ENCODE measurements at places on chromosomes 5 and 9.

DNA sequence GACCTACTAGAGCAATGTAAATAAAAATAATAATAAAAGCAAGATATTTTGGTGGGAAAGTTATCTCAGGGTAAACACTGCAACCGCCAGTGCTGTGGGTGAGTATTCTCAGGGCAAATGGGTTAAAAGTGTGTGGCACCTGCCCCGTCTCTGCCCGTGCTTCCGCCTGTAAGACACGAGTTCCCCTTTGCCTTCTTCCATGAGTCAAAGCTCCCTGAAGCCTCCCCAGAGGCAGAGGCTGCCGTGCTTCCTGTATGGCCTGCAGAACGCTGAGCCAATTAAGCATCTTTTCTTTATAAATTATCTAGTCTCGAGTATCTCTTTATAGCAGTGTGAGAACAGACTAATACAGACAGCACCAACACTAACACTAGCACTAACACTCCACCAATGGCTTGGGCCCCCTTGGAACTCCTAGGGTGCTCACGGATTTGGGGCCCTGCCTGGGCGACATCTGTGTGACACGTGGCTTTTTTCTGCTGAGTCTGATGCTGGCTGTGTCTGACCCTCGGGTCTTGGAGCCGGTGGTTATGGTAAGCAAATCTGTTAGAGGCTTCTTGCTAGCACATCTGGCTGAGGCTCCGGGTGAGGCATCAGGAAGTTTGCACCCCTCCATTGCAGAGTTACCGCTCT lies 10.6 kb downstream of the PLEKHG4B start:
- peak; percentile 1 for DNase-seq

DNA sequence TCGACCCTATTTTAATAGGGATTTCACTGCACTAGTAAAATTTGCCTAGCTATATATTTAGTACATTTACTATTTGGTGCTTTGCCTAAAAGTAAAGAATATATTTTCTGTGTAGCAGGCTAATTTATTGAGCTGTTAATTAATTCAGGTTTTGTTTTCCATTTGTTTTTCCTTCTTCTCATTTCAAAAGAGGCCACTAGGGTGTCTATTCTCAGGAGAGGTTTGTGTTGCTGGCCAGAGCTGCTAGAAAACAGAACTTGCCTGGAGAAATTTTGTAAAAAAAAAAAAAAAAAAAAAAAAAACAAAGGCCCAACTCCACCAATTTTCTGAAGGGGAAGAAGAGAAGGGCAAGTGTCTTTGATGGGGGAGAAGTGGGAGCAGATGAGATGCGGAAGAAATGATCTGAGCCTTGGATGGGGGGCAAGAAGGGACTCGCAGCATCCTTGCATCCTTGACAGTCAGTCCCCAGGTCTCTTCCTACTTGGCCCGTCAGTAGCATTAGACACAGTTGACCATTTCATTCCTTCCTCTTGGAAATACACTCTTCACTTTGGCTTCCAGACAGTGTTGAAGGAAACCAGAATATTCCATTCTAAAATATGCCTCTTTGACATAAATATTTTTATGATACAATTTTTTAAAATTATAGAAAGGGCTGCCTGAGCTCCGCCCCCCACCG lies 318.5 kb downstream of the TRPM3 start:
- no peak for DNase-seq

GRCh38 chr5:3709068-3709716 lies 113.6 kb downstream of the IRX1 start:
- no peak for DNase-seq

GRCh38 chr5:127599847-127600246 lies 49.0 kb upstream of the CTXN3 start:
- no peak for DNase-seq

DNA sequence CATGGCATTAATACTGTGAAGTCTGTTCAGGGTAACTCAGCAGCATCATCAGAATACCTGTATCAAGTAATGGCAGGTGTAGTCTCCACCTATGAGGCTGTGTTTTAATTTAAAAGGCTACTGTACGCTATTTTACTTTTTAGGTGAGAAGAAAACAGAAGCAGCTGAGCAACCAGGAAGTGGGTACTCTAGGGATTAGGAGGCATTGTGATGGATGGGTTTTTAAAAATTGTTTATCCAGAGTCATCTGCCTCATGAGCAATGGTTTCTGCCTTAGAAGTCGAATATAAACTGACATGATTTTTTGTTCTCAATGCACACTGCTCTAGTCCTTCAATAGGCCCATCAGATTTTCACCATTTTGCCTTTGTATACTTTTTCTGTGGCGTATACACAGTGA lies 42.6 kb downstream of the PSIP1 start:
- DNase-seq = no peak

DNA sequence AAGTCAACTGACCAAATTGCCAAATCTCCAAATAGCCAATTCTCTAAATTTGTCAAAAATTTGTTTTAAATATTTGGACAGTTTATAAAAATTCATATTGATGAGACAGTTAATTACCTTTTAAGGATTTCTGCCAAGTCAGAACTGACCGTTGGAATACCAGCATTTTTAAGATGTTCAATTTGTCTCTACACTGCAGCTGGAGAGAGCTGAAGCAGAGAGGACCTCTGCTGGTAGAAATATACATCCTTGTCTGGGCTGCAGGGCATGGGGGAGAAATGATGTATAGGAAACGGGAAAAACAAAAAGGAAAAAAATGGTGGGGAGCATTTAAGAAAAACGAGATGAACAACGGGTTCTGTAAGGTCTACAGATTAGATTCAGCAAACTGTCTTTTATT lies 16.8 kb downstream of the NR6A1 start:
- no peak for DNase-seq

GRCh38 chr5:173625673-173626504 lies 9.4 kb upstream of the BOD1 start:
- DNase-seq = no peak

DNA sequence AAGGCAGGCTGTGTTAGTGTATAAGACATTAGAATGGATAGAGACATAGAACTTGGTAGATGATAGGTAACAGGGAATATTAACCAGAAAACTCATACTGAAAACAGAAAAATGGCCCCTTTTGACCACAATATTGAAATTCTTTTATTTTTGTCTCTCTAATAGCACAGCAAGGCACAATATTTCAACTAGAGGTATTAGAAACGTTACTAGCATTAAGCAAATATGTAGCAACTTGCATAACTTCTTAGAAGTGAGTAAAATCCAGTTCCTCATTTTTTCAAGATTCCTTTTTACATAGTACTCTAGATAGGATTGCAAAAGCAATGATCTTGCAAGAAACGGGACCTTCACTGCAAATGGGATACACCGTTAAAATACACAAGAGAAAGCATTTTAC lies 102.7 kb upstream of the VCAN start:
- no peak for DNase-seq

DNA sequence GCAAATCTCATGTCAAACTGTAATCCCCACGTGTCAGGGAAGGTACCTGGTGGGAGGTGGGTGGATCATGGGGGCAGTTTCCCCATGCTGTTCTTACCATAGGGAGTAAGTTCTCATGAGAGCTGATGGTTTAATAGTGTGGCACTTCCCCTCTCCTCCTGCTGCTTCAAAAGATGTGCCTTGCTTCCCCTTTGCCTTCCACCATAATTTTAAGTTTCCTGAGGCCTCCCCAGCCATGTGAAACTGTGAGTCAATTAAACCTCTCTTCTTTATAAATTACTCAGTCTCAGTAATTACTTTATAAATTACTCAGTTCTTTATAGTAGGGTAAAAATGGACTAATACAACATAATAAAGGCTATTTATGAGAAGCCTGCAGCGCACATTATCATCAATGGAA lies 7.1 kb upstream of the CNTRL start:
- no peak for DNase-seq

- DNase-seq = peak; percentile 93
Observed at GRCh38 chr5:176536132-176536901, 885 bp downstream of the RNF44 start.

- DNase-seq = no peak
Observed at GRCh38 chr9:99237356-99237755, 15.3 kb downstream of the SEC61B start.

DNA sequence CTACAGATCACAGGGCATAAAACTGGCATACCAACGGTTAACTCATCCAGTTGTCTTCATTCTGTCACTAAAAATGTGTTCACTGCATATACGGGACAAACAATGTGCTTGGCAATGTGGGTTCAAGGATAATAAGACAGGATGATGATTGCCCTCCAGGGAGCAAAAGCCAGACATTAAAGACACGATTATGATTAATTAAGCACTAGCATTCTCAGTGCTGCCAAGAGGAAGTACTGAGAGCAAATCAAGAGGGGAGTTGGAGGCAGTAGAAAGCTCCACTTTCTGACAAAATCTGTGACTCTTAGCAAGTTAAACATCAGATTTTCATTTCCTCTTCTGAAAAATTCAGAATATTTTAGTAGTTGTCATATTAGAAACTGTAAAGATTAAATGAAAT lies 9.0 kb upstream of the IFNA8 start:
- DNase-seq = no peak

- DNase-seq = no peak
Observed at GRCh38 chr5:105659396-105659795, 2011.3 kb downstream of the EFNA5 start.

DNA sequence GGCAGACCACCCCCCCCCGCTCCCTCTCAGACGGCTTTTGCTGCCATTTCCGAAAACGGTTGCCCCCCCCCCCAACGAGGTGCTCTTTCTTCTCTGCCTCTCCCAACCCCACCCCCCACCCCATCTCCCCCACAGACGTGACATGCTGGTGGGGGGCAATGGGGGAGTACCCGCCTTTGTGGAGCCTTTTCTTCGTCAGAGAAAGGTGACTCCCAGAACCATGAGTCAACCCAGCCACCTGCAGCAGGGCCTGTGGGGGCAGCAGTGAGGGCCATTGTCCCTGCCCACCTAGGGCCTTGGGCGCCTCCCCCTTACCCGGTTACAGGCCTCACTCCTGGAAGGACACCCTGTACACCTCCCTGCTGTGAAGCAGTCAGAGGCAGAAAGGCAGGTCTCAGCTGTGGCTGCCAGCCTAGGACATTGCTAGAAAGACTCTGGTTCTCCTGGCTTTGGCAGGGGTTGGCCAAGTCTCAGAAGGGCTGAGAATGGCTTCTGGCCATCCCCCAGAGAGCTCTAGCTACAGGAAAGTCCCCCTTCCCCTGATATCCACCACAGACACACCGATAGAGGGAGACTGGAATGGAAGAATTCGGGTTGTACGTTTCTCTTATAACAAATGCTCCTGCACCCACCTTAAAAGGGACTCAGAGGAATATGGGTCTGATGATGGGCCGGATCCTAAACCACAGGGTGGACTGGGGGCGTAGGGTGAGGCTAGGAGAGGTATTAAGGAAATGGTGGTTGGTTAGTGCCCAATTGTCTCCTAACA lies 2.2 kb downstream of the DNAJB5 start:
- no peak for DNase-seq

DNA sequence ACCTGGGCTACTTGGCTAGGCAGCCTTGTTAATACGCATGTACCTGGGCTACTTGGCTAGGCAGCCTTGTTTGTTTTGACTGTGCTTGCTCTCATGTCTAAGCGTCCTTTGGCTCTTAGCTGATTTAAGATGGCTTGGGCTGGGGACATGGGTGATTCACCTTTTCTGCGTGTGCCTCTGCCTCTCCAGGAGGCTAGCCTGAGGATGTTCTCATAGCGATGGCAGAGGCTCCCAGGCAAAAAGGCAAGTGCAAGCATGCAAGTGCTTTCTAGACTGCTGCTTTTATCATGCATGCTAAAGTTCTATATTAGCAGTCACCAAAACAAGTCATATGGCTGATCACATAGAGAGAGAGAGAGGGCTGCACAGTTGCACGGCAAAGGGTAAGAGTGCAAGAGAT lies 300.5 kb downstream of the IRX1 start:
- DNase-seq = no peak

GRCh38 chr9:31359071-31359470 lies 1025.4 kb upstream of the ACO1 start:
- no peak for DNase-seq

- DNase-seq = no peak
Observed at GRCh38 chr9:69885931-69886330, 65.3 kb downstream of the CFAP95 start.

DNA sequence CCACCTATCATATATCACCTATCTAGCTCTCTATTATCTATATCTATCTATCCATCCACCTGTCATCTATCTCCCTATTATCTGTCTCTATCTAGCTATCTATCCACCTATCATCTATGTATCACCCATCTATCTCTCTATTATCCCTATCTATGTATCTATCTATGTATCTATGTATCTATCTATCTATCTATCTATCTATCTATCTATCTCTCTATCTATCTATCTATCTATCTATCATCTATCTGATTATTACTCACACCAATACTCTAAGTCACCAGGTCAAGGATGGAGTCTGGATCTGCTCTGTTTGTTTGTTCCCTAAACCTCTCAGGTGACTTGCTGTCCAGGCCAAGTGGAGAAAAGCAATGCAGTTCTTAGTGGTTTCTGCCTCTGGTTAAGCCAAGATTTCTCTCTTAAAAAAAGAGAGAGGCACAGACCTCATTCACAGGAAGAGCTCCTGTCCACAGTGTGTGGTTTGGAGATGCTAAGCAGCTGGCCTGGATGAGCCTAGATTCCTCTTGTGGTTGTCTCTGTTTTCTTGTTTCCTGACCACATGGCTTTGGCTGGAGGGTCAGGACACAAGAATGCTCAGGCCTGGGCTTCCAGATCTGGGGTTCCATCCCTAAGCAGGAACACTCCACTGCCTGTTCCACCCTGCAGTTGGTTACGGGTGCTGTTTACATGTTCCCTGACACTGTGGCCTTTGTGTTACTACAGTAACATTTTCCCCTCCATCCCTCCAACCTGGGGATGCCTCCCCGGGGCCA lies 133.4 kb downstream of the PHF2 start:
- DNase-seq = no peak

DNA sequence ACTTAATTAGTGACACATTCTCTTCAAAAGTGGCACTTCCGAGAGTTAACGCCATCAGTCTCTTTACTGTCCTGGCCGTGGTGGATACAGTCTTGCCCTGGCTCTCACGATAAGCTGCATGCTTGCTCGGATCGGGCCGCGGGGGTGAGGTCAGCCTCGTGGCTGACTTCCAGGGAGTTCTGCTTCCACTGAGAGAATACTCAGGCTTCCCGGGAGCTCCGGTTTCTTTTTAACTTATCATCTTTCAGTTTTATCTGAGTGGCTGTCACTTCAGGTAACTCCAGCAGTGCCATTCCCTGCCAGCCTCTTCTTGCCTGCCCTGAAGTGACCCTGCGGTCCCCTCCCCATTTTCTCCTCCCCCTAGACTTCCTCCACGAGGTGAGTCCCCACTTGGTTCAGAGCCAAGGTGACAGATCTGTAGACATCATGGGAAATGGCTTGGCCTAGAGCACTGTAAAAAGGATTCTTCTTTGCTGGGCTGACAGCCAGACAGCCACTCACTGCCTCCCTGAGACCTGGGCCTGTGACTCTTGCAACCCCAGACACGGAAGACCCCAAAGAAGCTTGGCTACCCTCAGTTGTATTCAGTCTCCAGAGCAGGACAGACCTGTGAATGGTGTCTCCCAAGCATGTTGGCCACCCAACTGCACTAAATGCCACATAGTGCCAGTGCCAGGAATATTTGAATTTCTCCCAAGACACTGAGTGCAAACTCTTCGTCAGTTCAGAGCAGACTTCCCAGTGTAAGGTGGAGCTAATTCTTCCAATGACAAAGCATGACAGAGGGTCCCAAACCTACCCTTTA lies 95.1 kb downstream of the DAPK1 start:
- peak; percentile 86 for DNase-seq

- no peak for DNase-seq
Observed at GRCh38 chr9:98931600-98932389, 11.9 kb upstream of the COL15A1 start.

- no peak for DNase-seq
Observed at GRCh38 chr9:83267741-83268140, 204.8 kb upstream of the RASEF start.
